ENCODE measurements at places on chromosomes 2 and 18.

- DNase-seq, result no peak
Observed at GRCh38 chr2:70128005-70128404, 40.7 kb downstream of the PCBP1 start.

- DNase-seq, result no peak
Observed at GRCh38 chr2:84716564-84716963, 164.3 kb downstream of the TRABD2A start.

DNA sequence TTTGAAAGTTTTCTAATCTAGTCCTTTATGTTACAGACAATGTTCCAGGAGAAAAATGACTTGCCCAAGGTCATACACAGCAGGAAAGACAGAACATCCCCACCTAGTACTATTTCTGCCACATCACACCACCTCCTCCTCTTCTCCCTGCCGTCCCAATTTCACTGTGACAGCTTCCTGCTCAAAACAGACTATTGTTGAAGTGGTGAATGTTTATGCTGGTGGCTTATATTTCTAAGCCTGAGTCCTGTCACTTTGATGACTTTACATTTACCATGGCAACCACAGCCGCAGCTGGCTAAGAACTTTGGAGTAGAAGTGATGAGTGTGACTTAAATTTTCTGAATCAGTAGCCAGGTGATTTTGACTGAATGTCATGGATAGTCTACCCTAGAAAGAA lies 10.0 kb downstream of the GALNT5 start:
- DNase-seq, result no peak

GRCh38 chr2:103880081-103880834 lies 973.7 kb upstream of the POU3F3 start:
- DNase-seq, result no peak

GRCh38 chr18:63309422-63309821 lies 10.1 kb downstream of the BCL2 start:
- DNase-seq, result no peak

DNA sequence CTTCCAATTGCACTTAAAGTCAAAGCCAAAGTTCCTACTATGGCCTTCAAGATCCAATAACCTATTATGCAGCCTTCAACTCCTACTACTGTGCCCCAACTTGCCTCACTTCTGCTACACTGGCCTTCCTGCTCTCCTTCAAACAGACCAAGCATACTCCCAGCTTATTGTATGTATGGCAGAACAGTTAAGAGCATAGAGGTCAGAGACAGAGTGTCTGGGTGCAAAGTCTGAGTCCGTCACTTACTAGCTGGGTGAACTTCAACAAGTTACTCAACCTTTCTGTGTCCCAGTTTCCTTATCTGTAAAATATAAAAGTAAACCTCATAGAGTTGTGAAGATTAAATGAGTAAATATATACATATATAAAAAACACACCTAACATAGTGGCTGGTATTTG lies 37.2 kb downstream of the YES1 start:
- DNase-seq, result no peak

DNA sequence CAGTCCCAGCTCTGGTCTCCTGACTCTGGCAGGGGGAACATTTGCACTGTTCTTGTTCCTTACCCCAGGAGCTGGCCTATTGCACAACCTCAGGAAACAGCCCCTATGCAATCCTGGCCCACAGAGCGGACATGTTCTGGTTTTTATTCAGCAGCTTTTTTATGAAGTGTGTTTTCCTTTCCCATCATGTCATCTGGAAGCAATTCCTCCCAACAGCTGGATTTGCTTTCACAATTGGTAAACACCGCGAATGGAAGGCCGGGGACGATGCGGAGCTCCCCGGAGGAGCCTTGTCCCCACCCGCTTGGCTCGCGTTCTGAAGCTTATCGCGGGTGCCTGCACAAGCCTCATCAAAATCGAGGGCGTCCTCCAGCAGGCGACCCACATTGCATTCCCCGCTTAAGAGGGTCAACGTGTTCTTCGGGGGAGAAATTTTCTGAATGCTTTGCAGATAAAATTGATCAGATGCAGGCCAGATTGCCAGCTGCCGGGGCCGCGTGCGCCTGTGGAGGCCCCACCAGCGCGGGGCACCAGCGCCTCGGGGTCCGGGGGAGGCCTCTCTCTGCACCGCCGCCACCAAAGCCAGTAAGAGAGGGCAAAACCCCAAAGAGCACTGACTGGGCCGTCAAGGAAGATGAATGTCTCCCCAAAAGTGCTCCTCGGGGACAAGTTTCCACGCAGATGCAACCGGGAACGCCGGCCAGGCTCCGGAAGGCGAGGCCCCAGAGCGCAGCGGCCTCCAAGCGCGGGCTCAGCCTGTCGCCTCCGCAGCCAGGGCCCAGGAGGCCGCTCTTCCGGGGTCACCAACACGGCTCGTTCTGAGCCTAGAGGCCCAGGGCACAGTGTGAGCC lies 60.3 kb upstream of the SP3 start:
- DNase-seq, result no peak

- no peak for DNase-seq
Observed at GRCh38 chr18:56627991-56628390, 10.4 kb downstream of the TXNL1 start.

DNA sequence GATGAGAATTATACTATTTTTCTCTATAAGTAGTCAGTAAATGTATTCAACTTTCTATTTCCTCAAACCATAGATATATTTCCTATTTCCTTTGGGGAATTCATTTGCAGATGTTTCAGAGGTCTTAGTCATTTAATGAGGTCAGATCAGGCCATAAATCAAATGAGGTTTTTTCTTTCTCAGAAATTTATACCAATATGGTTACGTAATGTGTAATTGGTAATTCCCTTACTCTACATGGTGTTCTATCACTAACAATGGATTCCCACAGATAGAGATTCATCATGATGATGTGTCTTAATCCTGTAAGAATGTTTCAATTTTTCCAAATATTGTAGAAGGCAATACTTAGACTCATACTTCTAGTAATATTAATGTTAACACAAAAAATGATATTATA lies 108.0 kb downstream of the DPP4 start:
- DNase-seq, result no peak

DNA sequence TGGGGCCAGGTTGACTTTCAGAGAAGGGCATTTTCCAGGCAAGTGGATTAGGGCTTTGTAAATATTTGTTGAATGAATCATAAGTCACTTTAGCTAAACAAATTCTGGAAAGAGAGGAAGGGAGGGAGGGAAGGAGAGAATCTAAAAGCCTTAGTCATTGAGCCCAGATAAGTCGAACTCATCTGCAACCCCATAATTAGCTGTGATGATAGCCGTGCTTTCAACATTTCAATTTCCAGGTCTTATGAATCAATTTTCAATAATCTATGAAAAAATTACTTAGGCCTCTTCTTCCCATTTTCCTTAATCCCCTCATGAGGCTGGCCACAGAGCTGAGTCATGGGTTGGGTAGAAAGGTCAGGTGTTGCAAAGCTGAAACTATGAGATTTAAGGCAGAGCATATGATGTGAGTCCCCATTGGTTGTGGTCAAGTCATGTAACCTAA lies 111.9 kb upstream of the MAPRE2 start:
- no peak for DNase-seq

GRCh38 chr2:71686781-71687180 lies 233.4 kb downstream of the DYSF start:
- DNase-seq, result no peak

GRCh38 chr18:60019463-60019840 lies 119.7 kb downstream of the PMAIP1 start:
- DNase-seq, result no peak

DNA sequence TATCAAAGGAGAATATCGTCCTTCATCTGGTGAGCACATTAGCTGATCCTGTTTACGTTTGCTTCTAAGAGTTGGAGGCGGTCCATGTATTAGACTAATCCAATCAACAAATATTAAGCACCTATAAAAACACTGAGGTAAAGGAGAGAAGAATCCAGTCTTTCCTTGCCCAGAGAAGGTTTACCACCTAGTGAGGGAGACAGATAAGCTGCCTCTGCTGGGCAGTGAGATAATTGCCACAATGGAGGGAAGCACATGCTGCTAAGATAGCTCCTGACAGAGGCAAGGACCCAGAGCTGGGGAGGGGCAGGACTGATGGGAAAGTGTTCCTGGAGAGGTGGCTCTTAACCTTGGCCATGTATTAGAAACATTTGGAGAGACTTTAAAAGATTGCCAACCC lies 36.7 kb upstream of the ST8SIA5 start:
- DNase-seq, result no peak

GRCh38 chr2:106358081-106358480 lies 110.1 kb downstream of the RGPD3 start:
- no peak for DNase-seq

DNA sequence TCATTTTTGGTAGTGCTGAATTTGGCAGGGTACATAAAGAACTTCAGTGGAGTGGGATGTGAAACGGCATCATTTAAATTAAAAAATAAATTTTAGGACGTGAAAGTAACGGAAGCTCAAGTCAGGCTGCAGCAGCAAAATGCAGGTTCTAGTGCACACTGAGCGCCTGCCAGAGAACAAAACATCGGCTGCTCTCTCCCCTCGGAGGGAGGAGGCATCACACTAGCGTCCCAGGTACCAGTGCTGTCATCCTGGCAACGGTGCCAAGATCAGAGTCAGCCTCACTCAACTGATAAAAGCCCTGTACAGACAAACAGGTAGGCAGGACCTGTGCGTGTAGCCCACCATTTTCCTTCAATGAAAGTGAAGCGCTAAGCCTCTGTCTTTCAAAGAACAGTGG lies 261.5 kb downstream of the PTGR3 start:
- DNase-seq, result no peak

Data from H1 (cell line).